ENCODE measurements at places on chromosomes 2 and 18. TPM values are rescaled to one million over a fixed set of nuclear protein-coding genes. Genes with fewer than 3 reads are reported as not detected.

DNA sequence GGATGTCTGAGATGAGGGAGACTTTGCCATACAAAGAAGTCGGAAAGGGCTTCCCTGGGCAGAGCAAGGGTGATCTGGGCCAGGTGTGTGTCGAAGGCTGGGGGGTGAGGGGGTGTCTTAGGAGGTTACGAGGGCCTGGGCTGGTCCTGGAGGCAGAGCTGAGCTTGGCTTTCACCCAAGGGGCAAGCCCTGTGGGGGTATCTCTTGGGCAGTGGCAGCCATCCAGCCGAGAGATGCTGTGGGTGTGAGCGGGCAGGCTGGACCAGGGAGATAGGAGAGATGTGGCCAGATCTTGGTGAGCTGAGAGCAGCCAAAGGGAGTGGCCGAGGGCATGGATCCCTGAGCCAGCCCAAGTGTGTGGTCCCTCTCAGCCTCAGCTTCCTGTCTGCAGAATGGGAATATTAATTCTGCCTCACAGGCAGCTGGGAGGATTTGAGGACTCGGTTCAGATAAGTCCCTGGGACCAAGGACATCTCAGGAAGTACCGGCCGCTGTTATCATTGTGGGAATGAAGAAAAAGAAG lies 33.0 kb downstream of the MAL start:
- H3K27me3 ChIP-seq: no peaks in the 10 kb centered on the region
- H3K4me3 ChIP-seq: no peak overlapping the region
- peaks cover 44% of the 10 kb centered on the region for H3K4me1 ChIP-seq
- H3K36me3 ChIP-seq: peaks cover 6% of the 10 kb centered on the region
- peak; percentile 31 for DNase-seq

DNA sequence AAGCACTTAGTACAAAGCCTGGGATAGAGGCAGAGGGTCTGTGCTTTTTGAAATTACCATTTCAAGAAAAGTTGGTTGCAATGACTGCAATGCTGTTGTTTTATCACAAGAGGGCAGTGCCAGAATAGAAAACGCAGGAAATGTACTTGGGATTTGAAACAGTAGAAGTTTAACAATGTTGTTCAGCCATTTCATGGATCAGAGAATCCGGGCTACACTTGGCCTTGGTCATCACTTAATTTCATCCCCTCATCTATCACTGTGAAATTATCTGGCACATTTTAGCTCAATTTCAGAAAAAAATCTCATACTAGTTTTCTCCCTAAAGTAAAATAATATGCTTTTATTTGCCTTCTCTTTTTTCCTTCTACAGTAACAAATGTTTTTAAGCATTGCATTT lies 70.8 kb downstream of the RAPGEF4 start:
- no peaks in the 10 kb centered on the region for H3K4me1 ChIP-seq
- peaks cover 13% of the 10 kb centered on the region for H3K27me3 ChIP-seq
- DNase-seq: no peak
- H3K4me3 ChIP-seq: no peak overlapping the region
- no peaks in the 10 kb centered on the region for H3K36me3 ChIP-seq

GRCh38 chr2:85341269-85342029 lies 12.9 kb downstream of the RETSAT start:
- H3K4me1 ChIP-seq: no peaks in the 10 kb centered on the region
- no peak overlapping the region for H3K4me3 ChIP-seq
- H3K27ac ChIP-seq: no peak overlapping the region
- no peak for DNase-seq

GRCh38 chr18:38009320-38009719 lies 443.7 kb upstream of the CELF4 start:
- no peak for DNase-seq
- no peak overlapping the region for H3K27ac ChIP-seq
- no peaks in the 10 kb centered on the region for H3K36me3 ChIP-seq

DNA sequence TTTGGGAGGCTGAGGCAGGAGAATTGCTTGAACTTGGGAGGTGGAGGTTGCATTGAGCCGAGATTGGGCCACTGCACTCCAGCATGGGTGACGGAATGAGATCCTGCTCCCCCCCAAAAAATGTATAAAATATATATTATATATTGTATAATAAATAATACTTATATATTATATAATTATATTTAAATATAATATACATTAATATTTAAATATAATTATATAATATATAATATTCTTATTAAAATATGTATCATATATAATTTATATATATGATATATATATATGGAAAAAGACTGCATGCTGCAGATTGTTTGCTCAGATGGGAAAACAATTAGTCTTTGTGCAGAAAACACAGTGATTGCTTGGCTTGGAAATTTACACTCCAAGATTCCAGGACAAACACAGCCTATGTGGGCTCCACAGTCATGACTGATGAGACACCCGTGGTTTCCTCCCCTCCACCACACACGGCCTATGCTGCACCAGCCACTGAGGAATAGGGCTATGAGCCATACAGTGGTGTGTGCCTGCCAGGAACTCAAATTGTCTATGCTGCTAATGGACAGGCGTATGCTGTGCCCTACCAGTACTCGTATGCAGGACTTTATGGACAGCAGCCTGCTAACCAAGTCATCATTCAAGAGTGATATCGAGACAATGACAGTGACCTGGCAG lies 30.0 kb downstream of the PMAIP1 start:
- no peak overlapping the region for H3K27ac ChIP-seq
- H3K36me3 ChIP-seq: no peaks in the 10 kb centered on the region
- H3K4me1 ChIP-seq: peaks cover 20% of the 10 kb centered on the region
- H3K4me3 ChIP-seq: no peak overlapping the region

DNA sequence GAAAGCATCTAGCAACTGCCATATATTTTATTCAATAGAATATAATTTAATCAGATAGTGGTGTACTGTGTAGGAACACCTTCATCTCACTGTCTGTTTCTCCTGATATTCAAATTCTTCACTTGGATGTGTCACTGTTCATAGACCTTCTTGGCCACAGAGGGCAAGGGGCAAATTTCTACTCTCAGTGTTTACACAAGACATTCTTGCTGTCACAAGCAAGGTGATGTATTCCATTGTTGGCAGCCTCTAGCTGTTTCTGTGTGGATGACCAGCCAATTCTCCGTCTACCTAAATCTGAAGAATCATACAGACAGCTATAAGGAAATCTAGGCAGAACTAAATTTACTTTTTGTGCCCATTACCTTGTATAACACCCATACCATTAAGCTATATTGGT lies 948.3 kb downstream of the CNTNAP5 start:
- no peak overlapping the region for H3K27ac ChIP-seq
- H3K4me3 ChIP-seq: no peak overlapping the region
- H3K36me3 ChIP-seq: no peaks in the 10 kb centered on the region
- no peaks in the 10 kb centered on the region for H3K27me3 ChIP-seq
- no peak for DNase-seq

Gene DCC
- total RNA-seq: not detected

Gene PDCD1
- 2.2 TPM for total RNA-seq
